ENCODE measurements at places on chromosomes 16 and 17. TPM values are rescaled to one million over a fixed set of nuclear protein-coding genes. Genes with fewer than 3 reads are reported as not detected.

Gene NAA60
- total RNA-seq, result 64.9 TPM

DNA sequence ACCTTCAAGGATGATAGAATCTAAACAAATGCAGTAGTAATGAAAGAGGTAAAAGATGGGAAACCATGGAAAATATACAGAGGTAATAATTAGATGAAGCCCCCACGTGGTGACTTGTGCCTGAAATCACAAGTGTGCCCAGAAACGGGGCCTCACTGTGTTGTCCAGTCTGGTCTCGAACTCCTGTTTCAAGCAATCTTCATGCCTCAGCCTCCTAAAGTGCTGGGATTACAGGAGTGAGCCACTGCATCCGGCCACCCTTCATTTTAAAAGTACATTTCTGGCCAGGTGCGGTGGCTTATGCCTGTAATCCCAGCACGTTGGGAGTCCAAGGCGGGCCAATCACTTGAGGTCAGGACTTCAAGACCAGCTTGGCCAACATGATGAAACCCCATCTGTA lies 14.2 kb upstream of the PRR14 start:
- no peaks in the 10 kb centered on the region for H3K36me3 ChIP-seq
- H3K27me3 ChIP-seq, result no peaks in the 10 kb centered on the region
- no peak overlapping the region for H3K4me3 ChIP-seq
- no peak for DNase-seq
- peaks cover 3% of the 10 kb centered on the region for H3K4me1 ChIP-seq
- no peak overlapping the region for H3K27ac ChIP-seq

DNA sequence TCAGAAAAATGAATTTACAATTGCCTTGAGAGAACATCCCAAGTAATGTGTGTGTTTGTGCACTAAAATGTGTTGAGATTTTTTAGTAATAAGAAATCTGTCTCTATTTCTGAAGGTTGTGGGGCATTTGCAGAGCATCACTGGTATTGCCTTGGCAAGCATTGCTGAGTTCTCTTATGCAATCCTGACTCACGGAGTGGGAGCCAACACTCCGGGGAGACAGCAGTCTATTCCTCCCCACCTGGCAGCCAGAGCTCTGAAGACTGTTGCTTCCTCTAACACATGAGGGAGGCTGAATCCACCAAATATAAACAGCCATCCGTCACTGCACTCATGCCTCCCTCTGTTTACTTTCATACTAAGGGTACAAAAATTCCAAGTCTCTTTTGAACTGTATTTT lies 10.6 kb downstream of the CNTD1 start:
- H3K4me3 ChIP-seq, result no peak overlapping the region
- H3K27me3 ChIP-seq, result no peaks in the 10 kb centered on the region
- peaks cover 7% of the 10 kb centered on the region for H3K4me1 ChIP-seq
- peak; percentile 76 for DNase-seq
- no peak overlapping the region for H3K27ac ChIP-seq
- peaks cover 25% of the 10 kb centered on the region for H3K36me3 ChIP-seq

DNA sequence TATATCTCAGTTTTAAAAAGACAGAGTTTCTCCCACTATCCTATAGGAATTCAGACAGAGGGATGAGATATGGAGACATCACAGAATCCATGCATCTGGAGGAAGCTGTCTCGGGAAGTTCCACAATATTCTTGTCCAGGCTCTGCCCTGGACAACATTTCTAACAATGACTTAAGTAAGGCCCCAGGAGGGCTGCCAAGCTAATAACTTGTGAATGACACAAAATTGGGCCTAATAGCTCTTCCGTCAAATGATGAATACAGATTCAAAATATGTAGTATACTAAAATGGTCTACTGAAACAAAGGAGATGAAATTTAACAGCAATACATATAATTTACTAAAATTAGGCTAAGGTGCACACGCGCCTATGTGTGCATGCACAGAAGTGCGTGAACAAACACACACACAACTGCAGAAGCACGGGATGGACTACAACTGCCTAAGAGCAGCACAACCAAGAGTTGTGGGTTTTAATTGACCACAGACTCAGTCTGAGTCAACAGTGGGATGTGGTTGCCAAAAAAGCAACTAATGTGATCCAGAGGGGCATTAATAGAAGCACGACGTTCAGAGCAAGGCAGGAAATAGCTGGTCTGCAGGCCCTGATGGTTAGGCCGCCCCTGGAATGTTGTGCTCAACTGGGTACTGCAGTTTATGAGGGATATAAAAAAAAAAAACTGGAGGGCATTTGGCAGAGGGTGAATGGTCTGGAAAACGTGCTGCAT lies 26.3 kb upstream of the HS3ST2 start:
- no peaks in the 10 kb centered on the region for H3K4me1 ChIP-seq
- H3K27ac ChIP-seq, result no peak overlapping the region
- no peaks in the 10 kb centered on the region for H3K27me3 ChIP-seq
- DNase-seq, result peak; percentile 12
- H3K36me3 ChIP-seq, result no peaks in the 10 kb centered on the region

DNA sequence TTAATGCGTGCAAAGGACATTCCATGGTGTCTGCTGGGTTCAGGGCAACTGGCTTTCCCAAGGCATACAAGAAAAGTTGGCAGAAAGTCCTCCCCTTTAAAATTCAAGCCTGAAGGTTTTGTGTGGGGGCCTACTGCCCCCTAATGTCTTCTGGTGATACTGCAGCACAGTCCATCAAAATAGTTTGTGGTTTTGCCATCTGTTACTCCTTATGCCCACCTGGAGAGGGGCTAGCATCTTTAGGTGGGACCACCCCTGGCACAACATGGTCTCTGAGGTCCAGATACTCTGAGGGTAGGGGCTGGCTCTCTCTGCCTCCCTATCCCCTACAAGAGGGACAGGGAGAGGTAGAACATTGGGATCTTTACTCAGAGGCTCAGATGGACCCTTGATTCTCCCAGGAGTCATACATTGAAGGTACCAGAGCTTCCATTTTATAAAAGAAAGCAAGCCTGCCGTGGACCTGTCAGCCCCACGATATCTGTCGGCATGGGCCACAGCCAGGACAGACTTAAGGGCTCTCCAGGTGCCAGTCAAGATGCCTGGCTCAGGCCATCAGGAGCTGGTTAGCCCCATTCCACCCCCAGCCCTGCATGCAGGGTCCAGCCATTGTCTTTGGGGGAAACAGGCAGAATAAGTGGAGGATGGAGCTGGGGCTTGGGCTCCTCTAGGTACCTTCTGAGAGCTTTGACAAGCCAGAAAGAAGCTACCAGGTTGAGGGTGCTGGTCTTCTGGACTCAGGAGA lies 6.3 kb downstream of the ESRP2 start:
- no peaks in the 10 kb centered on the region for H3K4me1 ChIP-seq
- H3K36me3 ChIP-seq, result no peaks in the 10 kb centered on the region
- DNase-seq, result peak; percentile 18
- no peak overlapping the region for H3K27ac ChIP-seq

DNA sequence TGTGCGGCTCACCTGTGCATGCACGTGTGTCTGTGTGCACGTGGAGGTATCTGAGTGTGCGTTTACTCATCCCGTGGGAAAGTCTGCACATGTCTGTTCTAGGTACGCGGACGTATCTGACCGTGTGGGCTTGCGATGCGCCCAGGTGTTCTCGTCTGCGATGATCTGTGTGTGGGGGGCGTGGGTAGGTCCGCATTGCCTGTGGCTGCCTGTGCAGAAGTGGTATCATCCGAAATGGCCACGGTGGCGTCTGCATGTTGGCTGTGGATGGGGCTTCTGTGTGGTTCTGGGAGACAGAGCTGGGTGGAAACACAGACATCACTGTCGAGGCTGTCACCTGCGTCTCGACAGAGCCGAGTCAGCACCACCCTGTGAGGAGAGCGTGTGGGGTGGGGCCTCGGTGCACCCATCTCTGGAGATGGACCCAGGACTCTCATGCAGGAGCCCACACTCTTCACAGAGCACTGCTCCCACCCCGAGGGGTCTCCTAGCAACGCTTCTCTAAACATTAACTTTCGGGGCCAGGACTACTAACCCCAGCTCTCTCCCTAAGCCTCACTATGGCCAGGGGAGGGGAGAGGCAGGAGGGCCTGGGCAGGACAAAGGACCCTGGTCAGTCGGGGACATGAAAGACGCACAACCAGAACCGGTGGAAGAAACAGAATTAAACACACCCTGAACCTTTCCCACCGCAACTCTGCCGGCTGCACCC lies 8.4 kb downstream of the DPEP1 start:
- H3K4me3 ChIP-seq, result no peak overlapping the region
- peaks cover 23% of the 10 kb centered on the region for H3K27me3 ChIP-seq
- H3K4me1 ChIP-seq, result peaks cover 6% of the 10 kb centered on the region
- H3K36me3 ChIP-seq, result no peaks in the 10 kb centered on the region
- DNase-seq, result no peak
- no peak overlapping the region for H3K27ac ChIP-seq

GRCh38 chr16:30356401-30357084 lies 1.4 kb upstream of the CD2BP2 start:
- H3K4me1 ChIP-seq, result peaks cover 21% of the 10 kb centered on the region
- H3K4me3 ChIP-seq, result no peak overlapping the region
- peaks cover 15% of the 10 kb centered on the region for H3K36me3 ChIP-seq
- H3K27me3 ChIP-seq, result no peaks in the 10 kb centered on the region

- DNase-seq, result no peak
- no peaks in the 10 kb centered on the region for H3K36me3 ChIP-seq
- no peak overlapping the region for H3K4me3 ChIP-seq
- peaks cover 5% of the 10 kb centered on the region for H3K27me3 ChIP-seq
Measured at GRCh38 chr16:14356064-14356463, 274.0 kb downstream of the PARN start.

DNA sequence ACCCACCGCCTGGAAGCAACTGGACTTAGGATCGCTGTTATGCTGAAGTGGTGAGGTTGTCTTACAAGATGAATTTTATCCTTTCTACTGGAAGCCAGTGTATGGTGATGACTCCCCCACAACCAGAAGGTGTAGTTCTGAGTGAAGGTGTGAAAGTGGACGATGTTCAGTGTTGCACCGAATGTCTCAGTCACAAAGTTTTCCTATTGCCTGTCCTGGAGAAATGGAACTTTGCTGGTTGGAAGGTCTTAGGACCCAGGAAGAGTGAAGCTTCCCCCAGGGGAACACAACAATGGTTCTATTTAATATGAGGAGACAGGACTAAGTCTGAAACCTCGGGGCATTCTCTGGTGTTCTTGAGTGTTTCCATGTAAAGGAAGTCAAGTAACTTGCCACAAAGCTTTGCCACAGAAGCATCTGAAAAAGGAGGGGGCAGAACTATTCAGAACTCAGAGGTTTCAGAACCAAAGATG lies 44.2 kb downstream of the USP22 start:
- H3K27me3 ChIP-seq, result no peaks in the 10 kb centered on the region
- DNase-seq, result no peak
- H3K27ac ChIP-seq, result no peak overlapping the region

DNA sequence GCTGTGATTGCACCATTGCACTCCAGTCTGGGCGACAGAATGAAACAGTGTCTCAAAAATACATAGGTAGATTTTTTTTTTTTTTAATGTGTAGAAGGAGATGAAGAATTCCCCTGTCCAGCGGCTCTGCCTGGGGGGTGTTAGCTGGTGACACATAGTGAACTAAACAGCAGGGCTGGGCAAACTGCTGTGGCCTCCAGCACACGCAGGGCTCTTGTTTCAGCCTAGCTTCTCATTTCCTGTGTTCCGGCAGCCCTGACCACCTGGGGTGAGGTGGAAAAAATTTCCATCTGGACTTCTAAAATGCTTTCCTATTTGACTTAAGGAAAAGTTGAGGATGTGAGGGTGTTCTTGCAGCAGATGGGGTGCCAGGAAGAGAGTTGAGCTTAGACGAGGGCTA lies 33.3 kb upstream of the RGS9 start:
- no peak overlapping the region for H3K4me3 ChIP-seq
- no peak overlapping the region for H3K27ac ChIP-seq
- H3K4me1 ChIP-seq, result peaks cover 33% of the 10 kb centered on the region
- no peaks in the 10 kb centered on the region for H3K36me3 ChIP-seq
- no peak for DNase-seq

GRCh38 chr17:20010099-20010863 lies 1.1 kb downstream of the SPECC1 start:
- DNase-seq, result peak; percentile 51
- H3K36me3 ChIP-seq, result no peaks in the 10 kb centered on the region
- peaks cover 18% of the 10 kb centered on the region for H3K27me3 ChIP-seq
- peaks cover 14% of the 10 kb centered on the region for H3K4me1 ChIP-seq
- no peak overlapping the region for H3K27ac ChIP-seq

GRCh38 chr17:59234631-59235030 lies 14.3 kb downstream of the GDPD1 start:
- H3K36me3 ChIP-seq, result no peaks in the 10 kb centered on the region
- no peak overlapping the region for H3K27ac ChIP-seq
- DNase-seq, result no peak
- no peak overlapping the region for H3K4me3 ChIP-seq
- H3K27me3 ChIP-seq, result no peaks in the 10 kb centered on the region
- H3K4me1 ChIP-seq, result no peaks in the 10 kb centered on the region

Gene DRC3
- 1.1 TPM for total RNA-seq

DNA sequence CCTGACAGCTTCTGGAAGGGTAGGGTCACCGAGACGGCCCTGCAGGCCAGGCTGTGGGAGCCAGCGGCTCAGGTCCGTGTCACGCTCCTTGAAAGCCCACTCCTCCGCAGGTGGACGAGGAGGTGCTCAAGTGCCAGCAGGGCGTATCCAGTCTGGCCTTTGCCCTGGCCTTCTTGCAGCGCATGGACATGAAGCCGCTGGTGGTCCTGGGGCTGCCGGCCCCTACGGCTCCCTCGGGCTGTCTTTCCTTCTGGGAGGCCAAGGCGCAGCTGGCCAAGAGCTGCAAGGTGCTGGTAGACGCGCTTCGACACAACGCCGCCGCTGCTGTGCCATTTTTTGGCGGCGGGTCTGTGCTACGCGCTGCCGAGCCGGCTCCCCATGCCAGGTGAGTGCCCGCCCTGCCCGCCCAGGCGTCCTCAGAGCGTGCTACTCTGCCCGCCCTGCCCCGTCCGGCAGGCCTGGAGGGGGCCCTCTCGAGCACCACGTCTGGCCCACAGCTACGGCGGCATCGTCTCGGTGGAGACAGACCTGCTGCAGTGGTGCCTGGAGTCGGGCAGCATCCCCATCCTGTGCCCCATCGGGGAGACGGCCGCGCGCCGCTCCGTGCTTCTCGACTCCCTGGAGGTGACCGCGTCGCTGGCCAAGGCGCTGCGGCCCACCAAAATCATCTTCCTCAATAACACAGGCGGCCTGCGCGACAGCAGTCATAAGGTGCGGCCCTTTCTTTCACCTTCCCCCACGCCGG lies 1.3 kb downstream of the NAGS start:
- DNase-seq, result no peak
- no peaks in the 10 kb centered on the region for H3K36me3 ChIP-seq
- H3K27ac ChIP-seq, result no peak overlapping the region
- H3K4me3 ChIP-seq, result peak overlapping the region; percentile 46
- H3K27me3 ChIP-seq, result peaks cover 19% of the 10 kb centered on the region

Gene NKD1
- total RNA-seq, result 9.1 TPM

Gene ALDH3A1
- total RNA-seq, result not detected

Measured in astrocyte (in vitro differentiated cells and primary cell).